ENCODE measurements at places on chromosomes 7 and 10. TPM values are rescaled to one million over a fixed set of nuclear protein-coding genes. Genes with fewer than 3 reads are reported as not detected.

DNA sequence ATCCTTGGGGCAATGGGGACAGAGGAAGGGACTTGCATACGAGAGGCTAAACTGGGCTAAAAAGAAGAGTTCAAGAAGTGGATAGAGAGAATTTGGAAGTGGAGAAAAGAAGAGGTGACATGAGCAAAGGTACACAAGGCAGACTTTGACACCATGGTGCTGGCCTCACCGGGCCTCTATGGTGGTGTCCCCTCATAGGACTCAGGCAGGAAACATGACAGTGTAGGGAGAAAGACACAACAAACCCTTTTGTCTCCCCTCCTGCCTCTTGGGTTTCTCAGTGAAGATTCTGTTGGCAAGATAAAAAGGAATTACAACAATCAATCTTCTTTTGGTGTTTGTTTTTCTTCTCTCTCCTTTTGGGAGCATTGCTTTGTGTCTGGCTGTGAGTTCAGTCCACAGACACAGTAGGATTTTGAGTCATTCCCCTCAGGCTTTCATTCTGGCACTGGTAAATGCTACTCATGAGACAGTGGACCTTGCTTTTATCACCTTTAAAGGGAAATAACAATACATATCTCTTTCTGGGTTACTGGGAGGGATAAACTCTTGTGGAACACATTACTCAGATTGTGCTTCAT, 827.7 kb downstream of the TNS3 start:
- no peak overlapping the region for H3K4me3 ChIP-seq
- no peaks in the 10 kb centered on the region for H3K36me3 ChIP-seq
- DNase-seq, result no peak
- no peaks in the 10 kb centered on the region for H3K4me1 ChIP-seq
- no peak overlapping the region for H3K27ac ChIP-seq

GRCh38 chr10:114715171-114715670, 57.1 kb upstream of the ABLIM1 start:
- H3K27me3 ChIP-seq, result peaks cover 4% of the 10 kb centered on the region
- H3K36me3 ChIP-seq, result no peaks in the 10 kb centered on the region
- no peak overlapping the region for H3K4me3 ChIP-seq

DNA sequence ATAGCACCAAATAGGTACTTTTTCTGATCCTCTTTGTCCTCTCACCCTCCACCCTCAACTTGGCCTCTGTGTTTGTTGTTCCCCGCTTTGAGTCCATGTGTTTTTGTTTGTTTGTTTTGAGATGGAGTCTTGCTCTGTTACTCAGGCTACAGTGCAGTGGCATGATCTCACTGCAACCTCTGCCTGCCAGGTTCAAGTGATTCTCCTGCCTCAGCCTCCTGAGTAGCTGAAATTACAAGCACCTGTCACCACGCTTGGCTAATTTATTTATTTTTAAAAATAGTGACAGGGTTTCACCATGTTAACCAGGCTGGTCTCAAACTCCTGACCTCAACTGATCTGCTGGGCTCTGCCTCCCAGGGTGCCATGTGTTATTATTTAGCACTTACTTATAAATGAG, 5.3 kb downstream of the ZNF273 start:
- H3K36me3 ChIP-seq, result peaks cover 4% of the 10 kb centered on the region
- H3K4me1 ChIP-seq, result peaks cover 45% of the 10 kb centered on the region
- H3K27ac ChIP-seq, result peak overlapping the region; percentile 43
- H3K4me3 ChIP-seq, result no peak overlapping the region

DNA sequence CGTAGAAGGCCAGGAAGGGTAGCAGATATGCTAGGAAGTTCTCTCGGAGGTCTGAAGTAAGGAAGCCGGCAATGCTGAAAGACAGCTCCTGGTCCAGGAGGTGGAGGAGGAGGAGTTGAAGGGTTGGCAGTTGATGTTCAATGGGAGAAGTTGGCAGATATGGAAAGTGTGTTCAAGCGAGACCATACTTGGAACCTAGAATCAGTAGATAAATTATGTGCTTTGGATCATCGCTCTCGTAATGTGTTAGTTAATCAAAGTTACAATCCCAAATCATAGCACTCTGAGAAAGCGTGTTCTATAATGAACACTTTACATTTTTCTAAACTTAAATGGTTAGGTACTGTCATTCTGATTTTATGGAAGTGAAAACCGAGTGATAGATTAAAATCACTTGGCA, 152.9 kb downstream of the CELF2 start:
- no peaks in the 10 kb centered on the region for H3K36me3 ChIP-seq
- peaks cover 77% of the 10 kb centered on the region for H3K4me1 ChIP-seq
- DNase-seq, result no peak
- no peaks in the 10 kb centered on the region for H3K27me3 ChIP-seq

DNA sequence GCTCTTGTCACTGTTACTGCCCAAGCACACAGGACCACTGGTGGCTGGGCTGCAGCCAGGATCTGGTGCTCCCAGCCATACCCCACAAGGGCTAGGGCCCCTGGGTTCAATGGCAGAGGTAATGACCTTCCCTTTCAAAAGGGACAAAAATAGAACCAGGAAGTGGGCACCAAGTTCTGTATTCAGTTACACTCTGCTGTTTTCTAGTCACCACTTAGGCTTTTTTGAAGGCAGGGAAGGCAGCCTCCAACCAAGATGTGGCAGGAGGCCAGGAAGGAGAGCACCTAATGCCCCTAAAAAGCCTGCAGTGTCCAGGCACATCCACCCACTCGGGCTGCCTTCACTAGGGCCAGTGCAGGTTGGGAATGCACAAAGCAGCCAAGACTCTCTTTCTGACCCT, 47.8 kb downstream of the NOD1 start:
- DNase-seq, result no peak
- H3K27ac ChIP-seq, result no peak overlapping the region
- peaks cover 68% of the 10 kb centered on the region for H3K4me1 ChIP-seq

DNA sequence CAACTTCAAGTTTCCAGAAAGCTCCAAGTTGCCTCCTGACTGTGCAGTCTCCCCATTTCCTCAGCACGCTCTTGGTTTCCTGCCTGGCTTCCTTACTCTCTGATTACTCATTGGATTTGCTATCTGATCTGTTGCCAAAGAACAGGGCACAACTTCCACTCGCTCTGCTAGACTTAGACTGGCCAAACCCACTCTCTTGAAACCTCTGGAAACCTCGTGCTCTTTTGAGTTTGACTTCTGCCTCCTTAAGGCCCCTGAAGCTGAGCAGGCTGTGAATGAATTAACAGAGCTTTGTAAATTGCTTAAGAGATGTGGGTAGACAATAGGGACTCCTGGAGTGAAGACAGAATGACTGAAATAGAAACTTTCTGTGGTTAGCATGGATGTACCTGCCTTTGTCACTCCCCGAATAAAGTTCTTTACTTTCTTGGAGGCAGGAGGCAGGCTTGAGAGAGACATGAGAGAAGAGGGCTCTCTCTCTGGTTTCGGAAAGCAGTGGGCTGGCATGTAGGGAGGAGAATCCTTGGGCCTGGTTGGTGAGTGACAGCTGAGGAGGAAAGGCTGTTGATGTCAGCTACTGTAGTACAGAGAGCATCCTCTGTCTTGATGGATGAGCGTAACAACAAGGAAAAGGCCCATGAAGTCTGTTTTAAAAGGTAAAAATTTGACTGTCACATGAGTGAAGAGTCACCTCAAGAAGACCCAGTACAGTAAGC, 70.8 kb downstream of the CHN2 start:
- no peak for DNase-seq
- H3K4me3 ChIP-seq, result no peak overlapping the region
- no peaks in the 10 kb centered on the region for H3K36me3 ChIP-seq
- H3K27me3 ChIP-seq, result no peaks in the 10 kb centered on the region

- peaks cover 32% of the 10 kb centered on the region for H3K4me1 ChIP-seq
- DNase-seq, result no peak
- H3K36me3 ChIP-seq, result no peaks in the 10 kb centered on the region
- H3K27ac ChIP-seq, result no peak overlapping the region
Measured at GRCh38 chr7:8134089-8134733, 127.8 kb downstream of the ICA1 start.

DNA sequence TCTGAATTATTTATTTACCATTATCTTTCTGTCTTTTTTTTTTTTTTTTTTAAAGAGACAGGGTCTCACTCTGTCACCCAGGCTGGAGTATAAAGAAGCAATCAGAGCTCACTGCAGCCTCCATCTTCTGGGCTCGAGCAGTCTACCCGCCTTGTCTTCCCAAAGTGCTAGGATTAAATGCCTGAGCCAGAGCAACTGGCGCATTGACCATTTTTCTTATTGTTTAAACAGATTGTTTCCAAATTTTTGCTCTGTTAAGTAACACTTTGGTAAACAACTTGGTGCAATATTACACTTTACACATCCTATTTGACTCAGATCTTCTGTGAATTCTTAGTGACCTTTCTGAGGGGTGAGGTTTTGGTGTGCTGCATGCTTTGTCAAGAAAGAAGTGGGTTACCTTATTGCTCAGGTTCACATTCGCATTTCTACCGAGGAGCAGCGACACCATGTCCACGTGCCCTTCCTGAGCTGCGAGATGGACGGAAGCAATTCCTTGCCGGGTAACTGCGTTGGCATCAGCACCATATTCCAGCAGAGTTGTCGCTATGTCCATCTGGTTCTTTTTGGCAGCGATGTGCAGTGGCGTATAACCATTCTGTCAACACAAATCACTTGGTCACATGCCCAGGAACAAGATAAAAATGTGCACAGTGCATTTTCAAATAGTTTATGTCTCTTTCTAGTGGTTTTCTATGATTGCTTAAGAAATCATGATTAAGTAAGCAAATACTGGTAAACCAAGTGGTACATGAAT, 203.2 kb downstream of the ANK3 start:
- no peaks in the 10 kb centered on the region for H3K36me3 ChIP-seq
- H3K4me1 ChIP-seq, result no peaks in the 10 kb centered on the region
- DNase-seq, result no peak
- H3K27me3 ChIP-seq, result no peaks in the 10 kb centered on the region

DNA sequence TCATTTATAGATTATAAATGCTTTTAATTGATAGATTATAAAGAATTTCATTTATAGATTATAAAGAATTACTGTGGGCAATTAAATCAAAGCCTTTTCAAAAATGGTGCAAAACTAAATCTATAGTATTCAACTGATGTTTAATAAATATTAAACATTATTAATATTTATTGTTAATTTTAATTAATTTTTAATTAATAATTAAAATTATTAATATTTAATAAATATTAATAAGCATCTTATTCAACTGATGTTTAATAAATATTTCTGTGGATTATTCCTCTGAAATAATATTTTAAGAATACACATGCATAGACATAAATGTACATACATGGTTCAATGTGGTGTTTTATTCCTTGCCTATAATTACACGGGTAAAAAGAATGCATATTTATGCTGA, 346.8 kb downstream of the PCDH15 start:
- H3K27ac ChIP-seq, result no peak overlapping the region
- DNase-seq, result no peak
- H3K4me1 ChIP-seq, result no peaks in the 10 kb centered on the region
- H3K4me3 ChIP-seq, result no peak overlapping the region
- no peaks in the 10 kb centered on the region for H3K36me3 ChIP-seq

- H3K4me1 ChIP-seq, result no peaks in the 10 kb centered on the region
- no peak overlapping the region for H3K4me3 ChIP-seq
- H3K27ac ChIP-seq, result no peak overlapping the region
- no peak for DNase-seq
- no peaks in the 10 kb centered on the region for H3K36me3 ChIP-seq
- H3K27me3 ChIP-seq, result no peaks in the 10 kb centered on the region
Measured at GRCh38 chr10:9229702-9230244, 1175.3 kb downstream of the GATA3 start.

- no peaks in the 10 kb centered on the region for H3K4me1 ChIP-seq
- DNase-seq, result no peak
- no peaks in the 10 kb centered on the region for H3K27me3 ChIP-seq
- no peak overlapping the region for H3K27ac ChIP-seq
- no peak overlapping the region for H3K4me3 ChIP-seq
Measured at GRCh38 chr10:81042647-81043046, 504.9 kb downstream of the SH2D4B start.

The CYP3A7 gene
- polyA plus RNA-seq, result not detected

The SLC35G1 gene
- polyA plus RNA-seq, result 0.66 TPM

The MYOF gene
- 0.18 TPM for polyA plus RNA-seq

The TUBB8 gene
- 2.0 TPM for polyA plus RNA-seq

The SLC26A3 gene
- not detected for polyA plus RNA-seq

Data from B cell (primary cell).